ENCODE measurements at places on chromosomes 13 and 19. TPM values are rescaled to one million over a fixed set of nuclear protein-coding genes. Genes with fewer than 3 reads are reported as not detected.

KLK13 gene
- not detected for total RNA-seq

COX6B1 gene
- 541 TPM for total RNA-seq

SH2D3A gene
- not detected for total RNA-seq

CATSPERD gene
- not detected for total RNA-seq

RGCC gene
- total RNA-seq = 4.4 TPM

CD79A gene
- total RNA-seq = not detected

ZFP36 gene
- total RNA-seq = 3.7 TPM

PSPN gene
- total RNA-seq = 0.70 TPM

CCL25 gene
- not detected for total RNA-seq

LRCH1 gene
- 4.7 TPM for total RNA-seq

SYMPK gene
- total RNA-seq = 29.4 TPM

CD209 gene
- not detected for total RNA-seq

PTPRS gene
- total RNA-seq = 79.3 TPM

SPHK2 gene
- 3.3 TPM for total RNA-seq

GPR180 gene
- 4.1 TPM for total RNA-seq

F7 gene
- total RNA-seq = not detected

LGALS4 gene
- total RNA-seq = not detected

SLITRK5 gene
- total RNA-seq = not detected

KLK12 gene
- total RNA-seq = not detected

IGFL4 gene
- under 0.01 TPM for total RNA-seq

ZNF653 gene
- total RNA-seq = 7.4 TPM

CCNE1 gene
- 5.9 TPM for total RNA-seq

UGGT2 gene
- 61.3 TPM for total RNA-seq

PTGER1 gene
- total RNA-seq = 1.5 TPM

GFY gene
- total RNA-seq = not detected

All from smooth muscle cell of the coronary artery (primary cell).